ENCODE measurements at places on chromosomes 4 and X.

- no peak for DNase-seq
These were observed 1660.7 kb upstream of the ADGRL3 start for GRCh38 chr4:59539401-59539800.

DNA sequence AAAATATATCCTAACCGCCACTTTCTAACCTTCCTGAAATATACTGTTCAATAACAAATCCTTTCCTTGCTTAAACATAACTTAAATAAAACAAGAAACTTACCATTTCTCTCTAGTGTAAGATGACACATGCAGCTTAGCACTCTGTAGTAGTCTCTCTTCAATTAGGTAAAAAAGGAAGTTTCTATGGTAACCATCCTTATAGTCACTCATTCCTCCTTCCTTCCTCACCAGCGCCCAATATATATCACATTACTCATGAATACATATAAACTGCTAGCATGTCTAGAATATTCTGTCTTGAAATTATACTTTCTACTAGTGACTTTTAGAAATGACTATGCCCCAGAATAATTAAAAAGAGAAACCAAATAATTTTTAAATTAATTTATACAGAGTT is 112.2 kb downstream of the SNCA start:
- no peak for DNase-seq

DNA sequence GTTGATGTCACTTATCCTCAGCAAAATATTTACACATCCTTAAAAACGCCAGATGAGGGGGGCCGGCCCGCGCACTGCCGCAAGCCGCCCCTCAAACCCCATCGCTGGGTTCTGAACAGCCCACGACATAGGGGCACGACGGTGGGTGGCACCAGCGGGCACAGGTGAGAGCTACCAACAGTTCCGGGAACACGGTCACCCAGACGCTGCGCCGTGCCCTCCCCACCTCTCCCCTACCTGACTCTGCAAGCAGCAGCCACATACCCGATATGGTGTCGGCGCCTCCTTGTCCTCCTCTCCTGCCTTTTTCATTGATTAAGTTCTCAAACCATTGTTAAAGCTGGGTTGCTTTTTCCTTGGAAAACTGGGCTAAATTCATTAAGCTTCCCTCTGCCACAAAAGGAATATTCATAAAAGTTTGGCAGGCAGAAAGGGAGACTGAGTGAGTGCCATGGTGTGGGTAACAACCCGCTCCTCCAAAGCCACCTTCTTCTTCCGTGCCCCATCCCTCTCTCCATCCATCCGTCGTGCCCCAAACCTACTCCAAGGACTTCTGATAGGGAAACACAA is 1.4 kb downstream of the RAI2 start:
- DNase-seq, result no peak

GRCh38 chr4:8516061-8516573 is 64.1 kb upstream of the GPR78 start:
- DNase-seq, result peak; percentile 68

DNA sequence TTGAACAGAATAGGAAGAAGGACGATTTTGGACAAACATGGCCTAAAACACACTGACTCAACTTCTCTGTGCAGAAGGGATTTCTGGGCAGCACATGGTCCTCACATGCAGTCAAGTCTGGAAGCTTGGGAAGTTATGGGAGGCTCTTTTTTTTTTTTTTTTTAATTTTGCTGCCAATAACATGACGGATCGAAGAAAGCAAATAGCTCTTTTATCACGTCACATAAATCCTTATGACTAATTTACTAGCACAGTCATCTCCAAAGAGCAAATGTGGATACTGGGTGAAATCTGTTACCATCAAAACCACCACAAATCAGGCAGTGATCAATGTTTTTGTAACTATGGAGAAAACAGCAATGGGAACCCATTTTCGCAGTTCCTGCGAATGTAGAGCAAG is 193.3 kb upstream of the FAM9B start:
- no peak for DNase-seq

DNA sequence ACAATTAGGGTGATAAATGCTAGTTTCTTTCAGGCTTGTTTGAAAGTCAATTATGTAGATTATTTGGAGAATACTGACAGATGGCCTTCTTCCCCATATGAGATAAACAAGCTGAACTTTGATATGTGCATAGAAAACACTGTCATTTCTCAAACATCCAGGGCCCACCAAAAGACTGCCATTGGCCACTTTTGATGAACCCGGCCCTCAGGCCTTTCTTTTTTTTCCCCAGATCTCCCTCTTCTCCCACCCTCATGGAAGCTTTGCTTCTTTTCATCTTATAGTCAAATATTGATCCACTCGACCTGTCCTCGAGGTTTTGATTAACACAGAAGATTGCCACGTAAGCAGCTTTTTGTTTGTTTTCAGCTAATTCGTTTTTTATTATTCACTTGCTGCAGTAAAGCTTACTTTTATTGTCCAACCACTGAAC is 377.4 kb downstream of the SMARCA1 start:
- no peak for DNase-seq

- DNase-seq, result no peak
These were observed 57.0 kb upstream of the PROM1 start for GRCh38 chr4:16140879-16141249.

DNA sequence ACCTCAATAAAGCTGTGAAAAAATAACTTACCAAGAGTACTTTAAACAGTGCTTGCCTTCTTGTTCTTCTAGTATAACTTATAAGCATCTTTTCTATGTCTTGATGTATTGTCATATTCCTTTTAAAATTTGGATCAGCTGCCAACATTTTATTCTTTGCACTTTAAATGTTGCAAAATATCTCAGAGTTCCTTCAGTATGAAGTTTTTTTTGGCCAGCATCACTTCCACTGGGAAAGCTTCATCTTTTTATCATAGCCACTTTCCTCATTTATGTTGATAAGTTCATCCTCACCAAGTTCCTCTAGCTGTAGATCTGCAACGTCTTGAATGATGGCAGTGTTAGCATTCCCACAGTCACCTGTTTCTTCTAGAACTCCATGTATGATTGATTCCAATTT is 24.2 kb downstream of the CXorf58 start:
- no peak for DNase-seq

DNA sequence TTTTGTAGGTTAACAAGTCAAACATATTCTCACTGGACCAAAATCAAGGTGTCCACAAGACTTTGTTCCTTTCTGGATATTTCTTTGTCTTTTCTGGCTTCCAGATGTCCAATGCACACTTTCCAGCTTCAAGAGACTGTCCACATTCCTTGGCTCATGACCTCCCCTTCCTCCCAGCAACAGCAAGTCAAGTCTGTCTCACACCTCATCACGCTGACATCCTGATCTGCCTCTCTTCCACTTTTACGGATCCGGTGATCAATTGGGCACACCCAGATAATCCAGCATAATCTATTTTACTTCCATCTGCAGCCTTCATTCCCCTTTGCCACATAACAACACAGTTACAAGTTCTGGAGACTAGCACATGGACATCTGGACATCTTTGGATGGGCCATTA is 9.6 kb downstream of the TIFA start:
- no peak for DNase-seq

- DNase-seq, result no peak
These were observed 16.6 kb upstream of the UBE2D3 start for GRCh38 chr4:102843938-102844337.

- no peak for DNase-seq
These were observed 131.6 kb downstream of the CEP135 start for GRCh38 chr4:56080384-56080783.

DNA sequence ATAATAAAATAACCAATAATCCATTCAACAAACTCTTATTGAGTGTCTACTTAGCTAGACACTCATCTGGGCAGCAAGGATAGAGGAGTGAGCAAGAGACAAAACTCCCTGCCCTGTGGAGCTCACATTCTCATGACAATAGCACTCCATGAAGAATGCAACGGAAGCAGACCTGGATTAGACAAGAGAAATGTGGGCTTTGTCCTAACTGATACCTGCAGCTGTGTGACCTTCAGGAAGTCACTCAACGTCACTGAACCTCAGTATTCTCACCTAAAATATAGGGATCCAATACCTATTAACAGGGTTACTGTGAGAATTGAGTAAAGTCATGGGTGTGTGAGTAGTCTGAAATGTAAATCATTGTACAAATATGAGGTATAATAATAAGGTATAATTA is 61.2 kb downstream of the NDNF start:
- no peak for DNase-seq

DNA sequence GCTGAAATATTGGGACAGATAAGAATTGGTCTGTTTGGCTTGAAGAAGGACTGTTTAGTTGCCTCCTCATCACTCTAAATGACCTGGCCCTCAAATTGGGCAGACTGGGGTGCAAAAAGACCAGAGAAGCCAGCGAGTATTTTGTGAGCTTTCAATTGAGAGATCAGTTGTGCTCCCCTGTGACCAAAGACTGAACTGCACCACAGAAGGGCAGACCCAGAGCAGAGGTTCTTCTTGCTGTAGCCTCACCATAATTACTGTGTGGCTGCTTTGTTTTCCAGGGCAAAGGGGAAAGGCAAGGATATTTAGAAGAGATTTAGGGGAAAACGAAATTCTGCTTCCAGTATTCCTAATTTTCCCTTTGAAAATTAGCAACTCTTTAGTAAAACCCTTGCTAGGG is 104.0 kb upstream of the MBNL3 start:
- DNase-seq, result no peak

DNA sequence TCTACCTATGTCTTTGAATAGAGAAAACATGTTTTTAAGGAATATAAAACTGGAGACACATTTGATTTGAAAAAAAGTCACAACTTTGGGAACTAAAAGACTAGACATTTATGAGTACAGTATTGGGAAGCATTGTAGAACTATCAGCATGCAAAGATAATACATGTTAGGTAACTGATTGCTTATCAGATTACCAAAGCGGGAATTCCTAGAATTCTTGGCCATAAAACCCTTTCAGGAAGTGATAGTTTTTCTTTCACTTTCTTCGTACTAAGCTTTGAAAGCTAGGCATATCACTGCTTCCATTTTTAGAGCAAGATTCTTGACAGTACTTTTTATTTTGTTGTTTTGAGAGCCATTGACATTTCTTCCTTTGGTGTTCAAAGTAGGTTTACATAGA is 646.6 kb upstream of the PITX2 start:
- DNase-seq, result no peak

DNA sequence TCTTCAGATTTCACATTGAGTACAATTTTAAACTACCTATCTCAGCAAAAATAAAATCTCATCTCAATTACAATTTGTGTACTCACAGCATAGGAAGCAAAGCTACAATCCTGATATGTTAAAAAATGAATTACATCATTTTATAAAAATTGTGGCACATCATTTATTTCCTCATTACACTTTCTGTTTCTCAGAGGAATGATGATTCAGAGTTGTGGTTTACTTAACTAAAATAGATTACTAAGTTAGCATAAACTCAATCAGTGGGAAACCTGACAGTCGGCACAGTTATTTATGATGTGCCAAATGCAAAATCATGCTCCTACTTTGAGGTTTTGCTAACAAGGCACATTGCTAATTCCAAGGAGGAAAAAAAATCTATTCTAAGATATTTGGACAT is 325.0 kb downstream of the FBXO8 start:
- no peak for DNase-seq

DNA sequence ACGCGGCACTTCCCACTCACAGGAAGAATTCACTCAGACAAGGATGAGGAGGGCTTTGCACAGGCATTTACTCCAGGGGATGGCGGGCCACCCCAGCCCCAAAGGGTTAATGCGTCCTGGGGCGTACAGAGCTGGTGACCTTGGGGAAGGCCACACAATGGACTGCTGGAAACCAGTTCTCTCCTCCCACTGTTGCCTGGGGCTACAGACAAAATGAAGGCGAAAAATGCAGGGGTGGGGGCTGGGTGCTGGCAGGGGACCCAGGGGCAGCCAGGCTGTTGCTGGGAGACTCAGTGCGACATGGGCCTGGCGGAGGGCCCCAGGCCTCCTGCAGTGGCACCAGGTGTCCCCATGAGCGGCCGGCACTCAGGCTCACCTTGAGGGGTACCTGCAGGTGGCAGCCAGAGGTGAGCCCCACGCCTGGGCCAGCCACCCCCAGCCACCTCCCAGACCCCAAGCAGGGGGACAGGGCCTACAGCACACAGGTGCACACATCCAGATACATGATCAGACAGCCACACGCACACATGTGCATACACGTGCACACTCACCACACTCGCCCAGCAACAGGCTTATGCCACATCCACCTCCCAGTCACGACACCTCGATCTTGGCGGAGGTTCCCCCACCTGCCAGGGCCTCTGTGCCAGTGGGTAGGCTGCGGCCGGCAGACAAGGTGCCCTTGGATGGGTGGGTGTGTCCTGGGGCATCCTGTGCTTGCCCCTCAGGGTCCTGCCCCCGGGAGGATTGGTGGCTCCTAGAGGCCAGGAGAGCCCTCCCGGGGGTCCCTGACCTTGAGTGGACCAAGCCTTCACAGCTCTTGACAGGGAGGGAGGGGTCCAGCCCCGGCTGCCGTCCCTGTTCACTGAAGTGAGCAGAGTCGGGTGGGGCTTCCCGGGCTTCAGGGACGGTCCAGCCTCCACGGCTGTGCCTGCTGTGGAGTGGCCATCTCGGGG is 13.1 kb downstream of the NAT8L start:
- peak; percentile 68 for DNase-seq

- no peak for DNase-seq
These were observed 54.8 kb downstream of the PAGE2 start for GRCh38 chrX:55143621-55144020.

- DNase-seq, result no peak
These were observed 38.6 kb upstream of the CEP135 start for GRCh38 chr4:55910140-55910539.

- DNase-seq, result no peak
These were observed 9.6 kb upstream of the NAF1 start for GRCh38 chr4:163175971-163176958.

DNA sequence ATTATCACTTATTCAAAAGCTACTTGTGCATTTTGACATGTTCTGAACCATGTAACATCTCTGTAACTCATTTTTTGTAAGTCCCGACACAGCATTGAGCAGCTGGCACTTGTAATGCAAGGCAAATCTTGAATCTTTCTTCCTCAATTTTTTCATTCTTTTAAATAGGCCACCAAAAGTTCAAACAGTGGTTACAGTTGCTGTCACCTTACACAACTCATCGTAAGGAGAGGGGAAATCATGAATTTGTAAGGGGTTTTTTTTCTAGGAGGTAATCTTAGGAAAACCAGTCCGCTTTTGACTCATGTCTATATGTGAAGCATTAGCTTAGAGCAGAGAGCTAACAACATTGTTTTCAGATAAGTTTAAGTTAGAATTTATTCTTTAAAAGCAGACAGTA is 124.5 kb downstream of the PDLIM5 start:
- no peak for DNase-seq

GRCh38 chrX:22746081-22746480 is 253.7 kb upstream of the DDX53 start:
- DNase-seq, result no peak

- no peak for DNase-seq
These were observed 169.7 kb upstream of the SH3RF1 start for GRCh38 chr4:169440446-169440845.

- no peak for DNase-seq
These were observed 28.6 kb downstream of the CLNK start for GRCh38 chr4:10655968-10656367.

- no peak for DNase-seq
These were observed 1.7 kb downstream of the TMEM131L start for GRCh38 chr4:153467897-153468262.

- peak; percentile 84 for DNase-seq
These were observed 73.0 kb downstream of the AFF1 start for GRCh38 chr4:87007528-87008446.
